ENCODE measurements at places on chromosomes 2 and 18. TPM values are rescaled to one million over a fixed set of nuclear protein-coding genes. Genes with fewer than 3 reads are reported as not detected.
A peak's percentile ranks its signal among the peaks of the same experiment; 100 is the strongest.

GRCh38 chr2:127448526-127448925 is 30.3 kb downstream of the PROC start:
- no peak for DNase-seq

DNA sequence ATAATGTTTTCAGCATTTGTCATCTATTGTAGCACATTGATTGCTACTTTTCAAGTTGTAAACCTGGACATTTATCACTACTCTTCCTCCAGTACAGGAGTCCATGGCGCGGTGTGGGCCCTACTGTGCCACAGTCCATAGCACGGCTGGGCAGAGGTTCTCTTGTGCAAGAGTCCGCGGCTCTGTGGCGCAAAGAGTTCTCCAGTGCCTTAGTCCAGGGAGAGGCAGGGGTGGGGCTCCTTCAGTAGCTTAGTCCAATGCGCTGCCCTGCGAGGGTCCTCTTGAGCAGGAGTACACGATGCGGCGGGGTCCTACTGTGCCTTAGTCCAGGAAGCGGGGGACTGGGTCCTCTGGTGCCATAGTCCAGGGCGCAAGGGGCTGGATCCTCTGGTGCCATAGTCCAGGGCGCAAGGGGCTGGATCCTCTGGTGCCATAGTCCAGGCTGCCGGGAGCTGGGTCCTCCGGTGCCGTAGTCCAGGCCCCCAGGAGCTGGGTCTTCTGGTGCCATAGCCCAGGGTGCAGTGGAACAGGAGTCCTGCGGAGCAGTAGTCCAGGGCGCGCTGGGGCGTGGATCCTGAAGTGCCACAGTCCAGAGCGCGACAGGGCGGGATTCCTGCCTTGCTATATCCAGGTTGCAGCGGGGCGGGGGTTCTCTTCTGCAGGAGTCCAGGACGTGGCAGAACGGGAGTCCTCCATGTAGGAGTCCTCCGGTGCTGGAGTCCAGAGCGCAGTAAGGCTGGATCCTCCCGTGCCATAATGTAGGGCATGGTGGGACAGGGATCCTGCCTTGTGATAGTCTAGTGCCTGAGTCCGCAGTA is 129.3 kb downstream of the CCDC74A start:
- DNase-seq = no peak

- DNase-seq = no peak
Measured at GRCh38 chr18:55900380-55900779, 312.4 kb upstream of the TCF4 start.

- DNase-seq = no peak
Measured at GRCh38 chr2:106876699-106877098, 9.3 kb downstream of the ST6GAL2 start.

DNA sequence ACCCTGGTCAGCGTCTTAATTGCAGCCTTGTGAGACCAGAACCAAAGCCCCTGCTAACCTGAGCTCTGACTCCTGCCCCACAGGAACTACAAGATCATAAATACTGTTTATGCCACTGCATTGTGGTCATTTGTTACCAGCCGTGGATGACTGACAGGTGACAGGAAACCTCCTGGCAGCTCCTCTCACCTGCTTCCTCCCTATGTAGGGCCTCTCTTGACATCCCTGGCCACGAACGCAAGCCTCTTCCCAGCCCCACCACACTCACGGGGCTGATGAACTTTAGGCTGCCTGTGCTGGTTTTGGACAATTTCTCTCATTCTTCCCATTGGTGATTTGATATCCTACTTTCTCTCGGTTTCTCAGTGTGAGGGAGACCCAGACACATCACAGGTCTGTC is 357.2 kb upstream of the MYT1L start:
- no peak for DNase-seq

GRCh38 chr2:75560022-75560767 is 544 bp downstream of the EVA1A start:
- no peak for DNase-seq

DNA sequence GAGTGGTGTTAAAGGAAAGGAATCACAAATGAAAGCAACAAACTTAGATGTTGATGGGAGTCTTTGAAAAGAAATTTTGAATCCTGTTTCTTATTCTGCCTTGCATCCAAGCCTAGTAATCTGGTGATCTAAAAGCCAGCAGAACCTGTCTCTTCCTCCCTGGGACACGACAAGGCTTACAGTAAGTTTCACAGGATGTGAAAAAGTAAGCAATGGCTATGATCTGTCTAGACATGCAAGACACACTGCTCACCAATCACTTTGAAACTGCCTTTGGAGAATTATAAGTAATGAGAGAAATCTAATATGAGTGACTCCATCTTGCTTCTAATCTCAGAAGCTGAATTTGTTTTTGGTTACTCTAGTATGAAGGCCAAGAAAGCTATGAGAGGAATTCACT is 103.7 kb downstream of the KCNH7 start:
- no peak for DNase-seq

GRCh38 chr2:102784940-102785339 is 23.1 kb downstream of the TMEM182 start:
- no peak for DNase-seq

- no peak for DNase-seq
Measured at GRCh38 chr18:47204908-47205522, 28.9 kb upstream of the IER3IP1 start.

- no peak for DNase-seq
Measured at GRCh38 chr2:236614551-236614950, 44.9 kb downstream of the ACKR3 start.

GRCh38 chr2:118010473-118010872 is 3.4 kb downstream of the CCDC93 start:
- DNase-seq = no peak

- no peak for DNase-seq
Measured at GRCh38 chr2:129281791-129282530, 697.5 kb upstream of the RAB6C start.

GRCh38 chr18:57811477-57812125 is 8.5 kb upstream of the ATP8B1 start:
- no peak for DNase-seq

GRCh38 chr2:231512222-231512621 is 18.0 kb downstream of the NMUR1 start:
- DNase-seq = peak; percentile 18

- no peak for DNase-seq
Measured at GRCh38 chr2:167342769-167343168, 454.5 kb downstream of the XIRP2 start.

DNA sequence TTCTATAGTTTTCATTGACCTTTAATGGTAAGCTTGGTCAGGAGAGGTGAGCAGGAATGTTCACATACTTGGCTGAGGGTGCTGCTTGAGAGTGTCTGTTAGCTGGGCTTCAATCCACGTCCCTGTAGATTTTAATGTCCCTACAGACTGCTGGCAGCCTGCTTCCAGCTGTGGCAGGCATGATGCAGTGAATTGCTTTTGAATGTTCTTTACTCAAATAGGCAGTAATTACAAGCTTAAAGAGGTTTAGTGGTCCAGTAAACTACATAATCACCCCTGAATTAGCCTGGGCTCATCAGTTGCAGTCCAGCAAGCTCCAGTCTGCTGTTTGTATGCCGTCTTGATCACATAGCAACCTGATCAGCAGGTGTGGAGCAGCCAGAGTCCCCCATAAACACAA is 102.1 kb downstream of the MEIS1 start:
- DNase-seq = no peak

GRCh38 chr2:234044157-234044556 is 6.3 kb upstream of the SPP2 start:
- no peak for DNase-seq

GRCh38 chr18:77054288-77054605 is 78.3 kb downstream of the MBP start:
- no peak for DNase-seq

The IL37 gene
- total RNA-seq = not detected

The CNOT11 gene
- total RNA-seq = 21.8 TPM

The EMILIN1 gene
- 122 TPM for total RNA-seq

The ZCCHC2 gene
- 13.4 TPM for total RNA-seq

The COLEC12 gene
- total RNA-seq = 92.7 TPM

The WDR75 gene
- 85.1 TPM for total RNA-seq

The CRYGC gene
- total RNA-seq = not detected
